ENCODE measurements at places on chromosomes 4 and X.
A peak's percentile ranks its signal among the peaks of the same experiment; 100 is the strongest.

- DNase-seq = no peak
Observed at GRCh38 chr4:116397291-116397690, 688.1 kb downstream of the TRAM1L1 start.

DNA sequence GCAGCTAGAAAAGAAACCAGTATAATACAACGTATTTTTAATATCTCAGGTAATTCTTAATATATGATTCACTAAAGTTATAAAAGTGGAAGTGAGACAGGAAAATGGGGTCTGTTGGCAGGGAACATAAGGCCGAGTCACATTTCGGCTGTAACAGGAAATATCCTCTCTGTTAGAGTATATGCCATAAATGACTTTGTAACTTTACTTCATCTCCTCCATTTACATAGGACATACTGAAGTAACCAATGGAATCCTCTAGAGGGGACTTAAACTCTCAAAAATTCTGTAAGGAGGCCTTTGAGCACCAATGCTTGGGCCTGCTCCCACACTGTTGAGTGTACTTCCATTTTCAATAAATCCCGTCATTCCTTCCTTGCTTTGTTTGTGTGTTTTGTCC, 71.3 kb downstream of the ANKRD17 start:
- DNase-seq = peak; percentile 10

DNA sequence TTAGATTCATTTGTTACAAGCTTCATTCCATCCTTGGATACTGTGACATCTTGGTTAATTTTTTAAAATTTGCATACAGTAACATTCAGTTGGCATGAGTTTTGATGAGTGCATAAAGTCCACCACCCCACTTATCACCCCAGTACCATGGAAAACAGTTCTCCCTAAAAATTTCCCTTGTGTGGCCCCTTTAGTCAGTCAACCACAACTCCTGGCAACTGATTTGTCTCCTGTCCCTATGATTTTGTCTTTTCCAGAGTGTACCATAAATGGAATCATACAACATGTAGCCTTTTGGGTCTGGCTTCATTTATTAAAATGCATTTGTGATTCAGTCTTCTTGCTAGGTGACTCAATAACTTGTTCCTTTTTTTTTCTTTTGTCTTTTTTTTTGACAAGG, 29.9 kb downstream of the RP2 start:
- no peak for DNase-seq

DNA sequence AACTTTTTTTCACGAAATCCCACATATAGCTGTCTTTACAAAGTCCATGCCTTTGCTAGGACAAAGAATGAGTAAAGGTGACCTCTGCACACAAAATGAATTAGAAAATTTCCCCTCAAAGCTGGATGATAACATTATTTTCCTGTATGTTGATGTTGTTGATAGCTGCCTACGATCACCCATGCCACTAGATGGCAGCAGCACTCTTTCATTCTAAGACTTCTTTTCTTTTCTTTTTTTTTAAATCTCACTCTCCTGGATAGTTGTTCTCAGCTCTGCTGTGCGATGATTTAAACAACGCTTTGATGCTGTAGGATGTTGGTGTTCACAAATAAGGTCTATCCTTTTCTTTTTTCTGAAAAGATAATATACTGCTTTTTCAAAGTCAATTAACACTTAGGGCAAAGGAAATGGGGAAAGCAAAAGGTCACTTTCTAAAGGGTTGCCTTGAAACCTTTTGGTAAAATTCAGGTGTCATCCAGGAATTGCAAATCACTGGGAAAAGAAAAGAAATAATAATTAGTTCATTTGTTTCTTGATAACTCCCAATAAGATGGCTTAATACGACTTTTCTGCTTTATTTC, 266.8 kb downstream of the C4orf33 start:
- peak; percentile 32 for DNase-seq

DNA sequence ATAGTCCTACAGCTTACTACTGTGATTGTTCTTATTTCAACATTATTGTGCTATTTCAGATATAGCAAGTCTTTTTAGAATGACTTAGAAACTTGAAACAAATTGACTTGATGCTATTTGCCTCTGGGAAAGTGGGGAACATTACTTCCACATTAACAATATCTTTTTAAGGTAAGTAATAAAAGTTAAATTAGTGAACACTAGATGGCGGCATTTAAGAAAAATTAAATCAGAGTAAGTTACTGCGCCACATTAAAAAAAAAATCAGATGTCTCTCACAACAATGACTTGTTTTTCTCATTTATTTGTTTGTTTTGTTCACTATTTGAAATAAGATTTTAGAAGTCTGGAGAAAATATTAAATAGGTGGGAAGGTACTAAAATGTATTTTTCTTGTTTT, 1026.9 kb upstream of the SLIT2 start:
- DNase-seq = peak; percentile 31

DNA sequence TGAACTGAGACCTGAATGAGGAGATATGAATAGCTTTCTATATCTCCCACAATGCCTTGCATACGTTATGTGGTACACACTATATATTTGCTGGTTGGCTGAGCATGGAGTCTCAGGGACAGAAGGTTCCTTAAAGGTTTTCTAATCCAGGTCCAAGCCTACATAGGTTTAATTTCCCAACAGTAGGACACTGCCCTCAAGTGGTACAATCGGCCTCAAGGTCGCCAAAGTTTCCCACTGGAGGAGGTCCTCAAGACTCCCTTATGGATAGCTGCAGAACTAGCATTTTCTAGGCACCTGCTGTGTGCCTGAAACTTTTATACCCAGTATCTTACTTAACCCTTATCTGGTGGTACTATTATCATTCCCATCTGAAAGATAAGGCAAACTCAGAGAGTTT, 21.0 kb upstream of the EFNB1 start:
- DNase-seq = no peak

DNA sequence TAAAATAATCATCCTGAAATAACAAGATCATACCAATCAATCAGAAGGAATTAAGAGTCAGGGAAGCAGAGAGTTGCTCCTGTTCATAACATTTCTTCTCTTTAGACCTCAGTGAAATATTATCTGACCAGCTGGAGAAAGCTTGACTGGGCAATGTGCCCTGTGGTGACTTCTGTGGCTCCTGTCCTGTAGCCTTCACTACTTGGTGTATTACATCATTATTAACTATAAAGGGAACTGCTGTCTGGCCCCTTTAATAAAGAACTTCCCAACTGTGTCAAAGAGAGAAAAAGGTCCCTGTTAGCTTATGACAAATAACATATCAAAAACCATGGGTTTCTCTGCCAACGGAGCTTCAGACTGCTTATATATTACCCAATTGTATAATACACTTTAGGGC, 18.0 kb downstream of the OPHN1 start:
- no peak for DNase-seq

DNA sequence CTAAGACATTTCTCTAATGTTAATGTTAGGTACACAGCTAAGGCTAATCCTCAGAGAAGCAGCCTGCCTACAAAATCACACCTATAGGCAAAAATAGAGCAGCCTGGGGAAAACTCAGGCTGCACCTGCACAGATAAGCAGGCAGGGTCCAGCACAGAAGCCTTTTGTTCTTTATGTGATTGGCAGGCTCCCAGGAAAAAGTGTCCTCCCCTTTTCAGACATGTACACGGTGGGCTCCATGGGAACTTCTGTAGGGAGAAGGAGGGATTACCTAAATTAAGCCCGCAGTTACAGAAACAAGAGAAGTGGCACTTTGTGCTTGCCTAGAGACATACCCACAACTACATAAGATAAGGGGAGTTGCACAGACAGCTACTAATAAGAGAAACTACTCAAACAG, 4.0 kb upstream of the HSPA4L start:
- no peak for DNase-seq

DNA sequence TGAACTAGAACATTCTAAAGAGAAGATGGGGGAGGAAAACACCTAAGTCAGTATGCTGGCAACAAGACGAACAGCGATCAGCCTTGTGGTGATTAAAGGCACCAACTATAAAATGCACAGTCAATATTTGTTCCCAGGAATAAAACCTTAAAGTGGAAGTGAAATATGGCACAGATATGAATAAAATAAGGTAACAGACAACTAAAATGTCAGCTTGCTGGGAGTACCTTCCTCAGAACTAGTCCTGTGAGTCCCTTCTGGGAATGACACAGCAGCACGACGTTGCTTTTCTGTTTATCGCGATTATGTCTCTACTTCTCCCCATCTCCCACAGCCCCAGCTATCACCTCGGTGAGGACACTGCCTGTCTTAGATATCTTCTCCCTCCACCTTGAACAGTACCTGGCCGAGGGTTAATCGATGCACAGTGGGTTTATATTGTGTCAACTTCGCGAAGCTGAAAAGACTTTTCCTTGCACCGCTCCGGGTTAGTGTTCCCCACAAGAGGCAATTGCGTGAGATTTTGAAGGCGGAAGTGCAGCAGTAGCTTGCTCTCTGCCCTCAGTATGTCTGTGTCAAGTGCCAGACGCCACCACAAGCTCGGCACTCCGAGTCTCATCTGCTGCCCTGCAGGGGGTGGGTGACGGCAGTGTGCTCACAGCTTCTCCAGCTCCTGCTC, 17.4 kb downstream of the MTNR1A start:
- no peak for DNase-seq

DNA sequence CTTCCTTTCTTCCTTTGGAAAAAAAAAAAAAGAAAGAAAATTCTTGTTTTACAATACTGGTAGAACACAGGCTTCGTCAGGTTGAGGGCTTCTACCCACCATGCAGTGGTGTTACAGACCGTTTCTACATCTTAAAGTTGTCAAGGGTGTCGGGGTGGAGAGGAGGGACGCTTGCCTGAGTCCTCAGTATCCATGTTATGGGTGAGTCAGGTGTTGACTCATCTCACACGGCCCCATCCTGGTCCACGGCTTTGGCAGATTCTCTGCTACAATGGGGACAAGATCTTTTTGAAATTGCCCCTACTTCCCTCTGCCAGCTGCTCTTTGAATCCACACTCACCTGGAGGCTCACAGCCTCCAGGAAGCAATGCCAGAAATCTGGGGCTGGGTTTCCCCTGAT, 310.3 kb upstream of the ZFP42 start:
- DNase-seq = no peak

GRCh38 chrX:129092757-129093156, 430.5 kb downstream of the SMARCA1 start:
- DNase-seq = no peak

DNA sequence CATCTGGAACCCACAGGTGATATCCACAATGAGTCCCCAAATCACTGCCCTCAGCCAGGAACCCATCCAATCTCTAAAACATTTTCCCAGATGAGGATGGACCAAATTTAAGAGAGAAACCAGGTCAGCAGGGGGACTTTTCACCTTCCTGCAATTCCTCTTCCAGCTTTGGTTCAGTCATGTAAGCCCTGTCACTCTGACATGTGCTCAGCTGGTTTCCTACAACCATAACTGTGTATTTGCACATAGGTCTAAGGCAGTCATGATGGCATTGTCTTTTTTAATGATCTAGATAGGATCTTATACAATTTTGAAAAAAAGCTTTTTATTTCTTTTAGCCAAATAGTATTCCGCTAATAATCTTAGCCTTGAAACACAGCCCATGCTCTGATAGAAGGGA, 6.5 kb downstream of the CXXC4 start:
- no peak for DNase-seq

- no peak for DNase-seq
Observed at GRCh38 chr4:77040854-77041725, 34.7 kb downstream of the CCNI start.

- no peak for DNase-seq
Observed at GRCh38 chr4:149965206-149965605, 113.0 kb upstream of the DCLK2 start.

GRCh38 chr4:153988492-153989363, 199.8 kb upstream of the SFRP2 start:
- DNase-seq = no peak

- no peak for DNase-seq
Observed at GRCh38 chr4:17636341-17636695, 21.9 kb downstream of the MED28 start.

DNA sequence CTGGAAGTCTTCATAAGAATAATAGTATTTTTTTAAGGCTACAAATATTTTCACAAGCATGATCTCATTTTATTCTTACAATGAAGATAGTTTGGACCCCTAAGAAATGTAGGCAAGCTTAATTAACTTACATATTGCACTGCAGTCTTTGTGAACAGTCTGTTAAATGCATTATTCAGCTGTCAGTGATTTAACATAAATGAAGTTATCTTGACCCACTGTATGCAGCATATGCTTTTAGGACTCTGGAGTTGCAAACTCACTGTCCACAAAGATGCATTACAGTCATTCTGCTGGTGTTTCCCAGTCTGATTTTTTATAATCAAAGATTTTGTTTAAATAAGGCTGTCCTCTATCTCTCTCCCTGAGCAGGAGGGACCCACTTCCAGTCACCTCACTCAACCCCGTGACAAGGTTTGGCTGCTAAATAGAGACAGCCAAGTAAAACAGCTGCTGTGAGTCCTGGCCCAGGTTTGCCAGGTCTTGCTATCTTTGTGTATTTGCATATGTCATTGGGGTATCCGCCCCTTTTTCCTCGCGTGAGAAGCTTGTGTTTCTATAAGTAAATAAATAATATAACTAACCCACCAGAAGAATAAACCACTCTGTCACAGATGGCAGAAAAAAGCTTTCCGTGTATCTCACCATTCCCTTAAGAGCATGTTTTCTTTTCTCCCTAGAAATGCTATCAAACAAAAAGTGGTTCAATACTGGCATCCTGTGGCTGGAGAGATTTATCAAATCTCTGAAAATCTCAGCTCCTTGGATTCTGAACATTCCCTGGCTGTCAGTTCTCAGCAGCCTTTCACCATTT, 67.0 kb downstream of the SLC7A11 start:
- DNase-seq = no peak

DNA sequence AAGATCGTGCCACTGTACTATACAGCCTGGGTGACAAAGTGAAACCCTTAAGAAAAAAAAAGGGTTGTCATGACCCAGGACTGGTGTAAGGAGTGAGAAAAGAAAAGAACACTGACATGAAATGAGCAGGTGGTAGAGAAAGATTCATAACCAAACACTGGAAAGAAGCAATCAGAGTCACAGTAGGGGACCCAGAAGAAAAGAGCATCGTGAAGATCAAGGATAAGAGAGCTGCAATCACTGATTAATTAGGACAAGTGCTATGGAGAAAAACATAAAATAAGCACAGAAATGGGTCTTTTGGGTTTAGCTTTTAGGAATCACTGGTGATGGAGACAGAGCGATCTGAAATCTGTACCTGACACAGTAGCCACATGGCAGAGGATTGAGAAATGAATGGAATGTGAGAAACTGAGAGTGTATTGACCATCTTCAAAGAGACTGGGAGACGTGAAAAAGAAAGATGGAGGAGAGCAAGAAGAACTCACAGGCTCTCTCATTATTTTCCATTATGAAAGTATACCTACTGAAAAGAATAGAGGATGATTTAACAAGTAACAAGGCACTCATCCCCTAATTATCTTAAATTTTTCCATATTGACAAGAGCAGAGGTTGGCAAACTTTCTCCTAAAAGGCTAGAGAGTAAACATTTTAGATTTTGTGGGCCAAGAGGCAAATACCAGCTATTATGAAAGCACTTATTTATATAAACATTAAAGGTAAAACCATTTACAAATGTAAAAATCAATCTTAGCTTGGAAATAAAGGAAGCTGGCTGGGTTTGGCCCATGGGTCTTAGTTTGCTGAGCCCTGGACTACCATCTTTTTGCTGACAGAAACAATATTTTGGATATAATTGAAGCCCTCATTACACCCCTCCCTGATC, 7.3 kb downstream of the TMEM154 start:
- no peak for DNase-seq

- no peak for DNase-seq
Observed at GRCh38 chr4:37663552-37663951, 22.6 kb downstream of the RELL1 start.

- DNase-seq = no peak
Observed at GRCh38 chrX:72465889-72466288, 106.8 kb downstream of the HDAC8 start.
